HEK293T (cell line): ENCODE measurements at places on chromosomes 1 and 21.

GRCh38 chr1:234229581-234230387, 143.5 kb upstream of the COA6 start:
- no peak for DNase-seq

DNA sequence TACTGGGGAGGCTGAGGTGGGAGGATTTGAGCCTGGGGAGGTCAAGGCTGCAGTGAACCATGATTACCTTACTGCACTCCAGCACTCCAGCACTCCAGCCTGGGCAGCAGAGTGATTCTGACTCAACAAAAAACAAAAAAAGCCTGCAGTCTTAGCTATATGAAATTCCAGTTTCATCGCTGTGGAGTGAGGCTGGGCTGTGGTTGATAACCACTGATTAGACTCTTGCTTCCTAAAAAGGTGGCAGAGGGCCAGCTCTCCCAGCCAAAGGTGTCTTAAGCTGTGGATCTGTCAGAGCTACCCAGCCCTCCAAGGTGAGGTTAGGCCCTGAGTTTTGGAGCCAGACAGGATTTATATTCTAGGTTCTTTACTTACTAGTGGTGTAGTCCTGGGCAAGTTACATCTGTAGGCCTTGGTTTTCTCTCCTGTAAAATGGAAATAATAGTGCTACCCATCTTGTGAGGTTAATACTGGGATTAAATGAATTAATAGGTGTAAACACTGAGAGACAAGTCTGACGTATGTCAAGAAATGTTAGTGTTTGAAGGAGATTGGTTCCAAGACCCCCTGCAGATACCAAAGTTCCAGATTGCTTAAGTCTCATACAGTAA, 35.9 kb downstream of the TMCC2 start:
- DNase-seq = no peak

DNA sequence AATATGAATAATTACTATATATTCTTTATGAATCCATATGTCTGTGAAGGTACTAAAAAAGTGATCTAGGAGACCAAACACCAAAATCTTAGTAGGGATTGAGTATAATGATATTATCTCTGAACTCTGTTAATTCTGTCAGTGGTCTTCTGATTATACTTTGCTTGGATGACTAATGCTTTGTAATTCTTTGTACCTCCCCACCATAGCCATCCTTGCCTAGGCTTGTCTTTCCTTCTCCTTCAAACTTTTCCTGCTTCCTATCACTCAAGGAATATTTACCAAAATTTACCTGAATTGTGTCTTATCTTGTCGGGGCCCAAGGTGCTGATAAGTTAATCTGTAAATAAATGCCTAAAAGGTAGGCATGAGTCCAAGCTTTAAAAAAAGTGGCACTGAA, 845 bp upstream of the RGS5 start:
- DNase-seq = no peak

GRCh38 chr1:40256401-40257084, 1.5 kb upstream of the ZMPSTE24 start:
- no peak for DNase-seq

- no peak for DNase-seq
Observed at GRCh38 chr1:196701144-196701543, 49.3 kb downstream of the CFH start.
